Tibial artery (tissue), 4 donors: ENCODE measurements at places on chromosomes 13 and 19.
A peak's percentile ranks its signal among the peaks of the same experiment; 100 is the strongest.

GRCh38 chr13:110392510-110393240 lies 85.6 kb downstream of the COL4A2 start:
- no peak for DNase-seq

DNA sequence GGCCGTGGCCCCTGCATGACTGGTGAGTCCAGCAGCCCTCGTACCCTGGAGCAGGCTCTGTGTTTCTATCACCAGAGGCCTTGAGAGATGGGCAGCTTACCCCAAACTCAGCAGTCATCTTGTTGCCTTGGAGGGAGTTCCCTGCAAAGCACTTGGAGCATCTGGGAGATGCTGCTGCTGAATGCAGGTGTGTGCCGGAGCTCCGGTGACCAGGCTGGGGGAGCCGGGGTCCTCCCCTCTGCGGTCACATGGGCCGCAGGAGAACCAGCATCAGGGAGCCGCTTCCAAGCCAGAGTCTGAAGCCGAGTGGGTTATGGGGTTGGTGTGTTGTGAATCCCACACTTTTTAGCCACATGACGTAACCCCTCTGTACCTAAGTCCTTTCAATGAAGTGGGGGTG lies 82.8 kb downstream of the TEX29 start:
- DNase-seq: no peak

DNA sequence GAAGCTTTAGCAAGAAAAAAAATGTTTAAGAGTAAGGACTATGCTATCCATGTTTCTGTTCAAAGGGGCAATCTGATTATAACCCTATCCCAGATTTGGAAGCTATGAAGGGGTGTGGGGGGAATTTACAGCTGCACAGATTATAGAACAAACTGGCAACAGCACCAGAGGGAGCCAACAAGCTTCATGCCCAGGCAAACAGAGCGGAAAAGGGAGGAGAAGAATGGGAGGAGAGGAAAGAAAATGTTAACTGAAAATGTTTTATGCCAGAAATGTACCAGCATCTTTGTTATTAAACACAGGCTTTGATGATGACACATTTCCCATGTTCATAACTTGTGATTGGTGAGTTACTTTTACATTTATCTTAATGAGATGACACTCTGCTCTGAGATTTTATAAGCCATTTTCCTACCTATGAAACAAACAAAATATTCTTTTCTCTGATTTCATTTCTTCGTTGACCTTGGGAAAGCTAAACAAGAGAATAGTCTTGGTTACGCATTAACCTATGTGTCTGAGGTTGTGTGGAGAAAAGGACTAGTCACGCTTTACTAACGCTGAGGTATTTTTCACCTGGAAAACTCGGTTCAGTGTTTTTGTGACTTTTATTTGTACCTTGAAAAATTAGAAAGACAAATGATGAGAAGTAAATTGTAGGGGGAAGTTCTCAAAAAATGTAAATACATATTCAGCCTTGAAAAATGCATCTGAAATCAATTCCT lies 235.8 kb upstream of the MIR17HG start:
- DNase-seq: no peak

DNA sequence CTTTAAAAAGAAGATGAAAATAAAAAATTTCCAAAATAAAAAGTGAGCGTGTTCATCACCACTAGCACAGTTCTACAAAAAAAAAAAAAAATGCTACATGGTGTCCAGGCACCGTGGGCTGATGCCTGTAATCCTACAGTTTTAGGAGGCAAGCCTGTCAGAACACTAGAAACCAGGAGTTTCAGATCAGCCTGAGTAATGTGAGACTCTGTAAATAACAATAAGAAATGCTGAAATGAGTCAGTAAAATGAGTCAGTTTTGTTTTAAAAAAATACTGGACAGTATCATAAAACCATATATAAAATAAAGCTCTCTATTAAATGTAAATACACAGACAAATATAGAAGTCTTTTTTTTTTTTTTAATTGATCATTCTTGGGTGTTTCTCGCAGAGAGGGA lies 30.0 kb downstream of the ZNF91 start:
- DNase-seq: no peak

- DNase-seq: no peak
Observed at GRCh38 chr13:21625366-21625765, 21.4 kb upstream of the MICU2 start.

DNA sequence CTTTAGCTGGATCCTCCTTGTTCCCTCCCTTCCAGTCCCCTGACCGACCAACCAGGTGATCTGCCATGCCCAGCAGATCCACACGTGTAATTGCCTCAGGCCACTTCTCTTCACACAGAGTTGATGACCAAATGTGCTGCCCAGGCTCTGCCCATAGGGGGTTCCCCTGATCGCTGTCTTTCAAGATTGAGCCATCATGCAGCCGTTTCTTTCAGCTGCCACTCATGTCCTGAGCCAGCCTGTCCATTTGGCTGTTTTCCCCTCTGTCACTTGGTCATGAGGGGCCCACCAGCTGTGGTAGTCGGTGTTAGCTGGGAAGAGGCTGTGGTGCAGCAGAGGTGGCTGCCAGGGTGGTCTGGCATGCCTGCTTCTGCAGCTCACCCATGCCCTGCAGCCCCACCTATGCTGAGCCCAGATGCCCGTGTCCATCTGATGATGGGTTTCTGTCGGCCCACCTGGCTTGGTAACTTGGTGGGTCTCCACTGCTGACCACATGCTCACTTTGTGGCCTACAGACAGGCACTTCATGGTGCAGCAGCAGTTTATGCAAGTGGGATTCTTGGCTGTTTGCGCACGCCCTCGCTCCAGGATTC lies 35.6 kb upstream of the GPR183 start:
- DNase-seq: no peak

DNA sequence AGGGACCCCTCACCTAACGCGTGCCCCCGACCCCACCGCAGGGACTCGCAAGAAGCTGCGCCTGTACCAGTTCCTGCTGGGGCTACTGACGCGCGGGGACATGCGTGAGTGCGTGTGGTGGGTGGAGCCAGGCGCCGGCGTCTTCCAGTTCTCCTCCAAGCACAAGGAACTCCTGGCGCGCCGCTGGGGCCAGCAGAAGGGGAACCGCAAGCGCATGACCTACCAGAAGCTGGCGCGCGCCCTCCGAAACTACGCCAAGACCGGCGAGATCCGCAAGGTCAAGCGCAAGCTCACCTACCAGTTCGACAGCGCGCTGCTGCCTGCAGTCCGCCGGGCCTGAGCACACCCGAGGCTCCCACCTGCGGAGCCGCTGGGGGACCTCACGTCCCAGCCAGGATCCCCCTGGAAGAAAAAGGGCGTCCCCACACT lies 4.7 kb upstream of the MYBPC2 start:
- DNase-seq: peak; percentile 90

- no peak for DNase-seq
Observed at GRCh38 chr19:14317157-14317556, 64.1 kb upstream of the ADGRE5 start.

- DNase-seq: no peak
Observed at GRCh38 chr13:76976490-76976889, 15.4 kb upstream of the CLN5 start.

- no peak for DNase-seq
Observed at GRCh38 chr13:44221657-44222056, 152.0 kb upstream of the SERP2 start.

DNA sequence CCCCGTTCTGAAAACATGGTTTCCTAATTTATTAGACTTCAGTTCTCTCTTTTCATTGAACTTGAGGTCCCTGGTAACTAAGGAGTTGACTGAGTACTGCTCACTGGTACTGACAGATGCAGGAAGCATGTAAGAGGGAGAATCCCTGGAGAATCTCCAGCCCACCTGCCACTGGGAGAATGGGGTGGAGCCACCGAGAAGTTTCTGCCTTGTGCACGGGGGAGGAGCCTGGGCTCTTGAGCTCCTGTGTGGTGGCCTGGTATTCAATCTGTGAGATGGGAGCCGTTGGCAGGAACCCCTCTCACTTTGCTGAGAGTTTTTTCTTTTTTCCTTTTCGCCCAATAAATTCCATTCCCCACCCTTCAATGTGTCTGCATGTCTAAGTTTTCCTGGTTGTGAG lies 13.2 kb upstream of the AKAP11 start:
- no peak for DNase-seq

DNA sequence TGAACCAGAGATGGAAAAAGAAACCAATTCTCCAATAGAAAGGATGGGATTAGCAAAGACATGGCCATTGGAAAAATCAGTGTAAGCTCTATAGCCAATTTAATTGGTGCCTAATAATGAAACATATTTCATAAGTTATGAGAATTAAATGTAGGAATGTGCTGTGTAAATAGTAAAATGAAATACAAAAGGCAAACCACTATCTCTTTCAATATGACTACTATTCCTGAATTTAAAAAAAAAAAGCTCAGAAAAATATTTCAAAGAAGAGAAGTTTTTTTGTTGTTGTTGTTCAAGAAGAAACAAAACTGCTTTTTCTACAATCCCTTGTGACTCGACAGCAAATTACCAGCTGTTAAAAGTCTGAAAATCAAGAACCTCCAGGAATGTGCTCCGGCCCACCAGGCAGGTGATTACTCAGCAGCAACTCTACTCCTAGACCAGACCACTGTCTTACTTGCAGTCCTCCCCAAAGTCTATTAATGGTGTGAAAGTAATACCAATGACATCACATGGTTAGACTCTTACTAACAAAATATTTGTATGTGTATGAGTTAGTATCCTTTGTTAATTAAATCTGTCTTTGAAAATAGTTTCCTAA lies 362.4 kb downstream of the KCTD12 start:
- no peak for DNase-seq

DNA sequence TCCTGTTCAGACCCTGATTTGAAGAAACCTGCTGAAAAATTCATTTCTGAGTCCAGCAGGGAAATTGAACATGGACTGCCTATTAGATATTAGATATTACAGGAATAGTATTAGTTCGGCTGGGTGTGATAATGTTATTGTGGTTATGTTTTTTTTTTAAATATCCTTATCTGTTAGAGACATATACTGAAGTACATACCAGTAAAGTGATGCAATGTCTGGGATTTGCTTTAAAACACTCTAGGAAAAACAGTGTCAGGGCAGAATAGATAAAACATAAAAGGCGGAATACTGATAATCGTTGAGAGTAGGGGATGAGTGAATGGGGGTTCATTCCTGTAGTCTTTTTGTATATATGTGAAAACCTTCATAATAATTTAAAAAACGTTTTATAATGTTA lies 28.7 kb upstream of the AMER2 start:
- DNase-seq: no peak

DNA sequence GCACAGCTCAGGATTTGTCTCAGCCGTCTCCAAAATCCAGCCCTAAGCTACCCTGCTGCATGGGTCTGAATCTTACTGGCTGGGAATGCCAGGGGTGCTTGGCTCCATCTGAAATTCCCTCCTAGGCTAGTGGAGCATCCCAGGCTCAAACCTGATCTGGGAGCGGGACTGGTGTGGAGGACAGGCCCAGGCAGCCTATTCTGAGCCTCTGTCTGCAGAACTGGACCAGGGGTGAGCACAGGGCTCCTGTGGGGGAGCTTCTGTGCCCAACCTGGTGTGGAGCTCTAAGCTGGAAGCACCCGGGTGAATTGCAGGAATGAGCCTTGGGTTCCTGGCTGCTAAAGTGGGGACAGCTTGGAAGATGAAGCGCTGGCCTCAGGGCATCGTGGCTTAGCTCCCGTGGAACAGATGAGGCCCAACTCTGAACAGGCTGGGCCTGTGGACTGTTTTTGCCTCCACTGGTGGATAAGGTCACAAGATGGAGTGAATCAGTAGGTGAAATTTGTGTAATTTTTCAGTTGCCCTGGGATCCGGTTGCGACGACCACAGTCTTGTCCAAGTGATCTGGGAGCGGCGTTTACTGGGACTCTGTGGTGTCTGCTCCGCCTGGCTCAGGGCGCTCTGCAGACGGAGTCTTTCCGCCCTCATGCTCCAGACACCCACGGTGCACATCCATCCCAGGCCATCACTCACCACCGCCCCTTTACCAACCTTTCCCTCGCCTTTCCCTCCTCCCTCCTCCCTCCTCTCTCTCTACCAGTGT lies 79.5 kb downstream of the TEX29 start:
- DNase-seq: peak; percentile 15

DNA sequence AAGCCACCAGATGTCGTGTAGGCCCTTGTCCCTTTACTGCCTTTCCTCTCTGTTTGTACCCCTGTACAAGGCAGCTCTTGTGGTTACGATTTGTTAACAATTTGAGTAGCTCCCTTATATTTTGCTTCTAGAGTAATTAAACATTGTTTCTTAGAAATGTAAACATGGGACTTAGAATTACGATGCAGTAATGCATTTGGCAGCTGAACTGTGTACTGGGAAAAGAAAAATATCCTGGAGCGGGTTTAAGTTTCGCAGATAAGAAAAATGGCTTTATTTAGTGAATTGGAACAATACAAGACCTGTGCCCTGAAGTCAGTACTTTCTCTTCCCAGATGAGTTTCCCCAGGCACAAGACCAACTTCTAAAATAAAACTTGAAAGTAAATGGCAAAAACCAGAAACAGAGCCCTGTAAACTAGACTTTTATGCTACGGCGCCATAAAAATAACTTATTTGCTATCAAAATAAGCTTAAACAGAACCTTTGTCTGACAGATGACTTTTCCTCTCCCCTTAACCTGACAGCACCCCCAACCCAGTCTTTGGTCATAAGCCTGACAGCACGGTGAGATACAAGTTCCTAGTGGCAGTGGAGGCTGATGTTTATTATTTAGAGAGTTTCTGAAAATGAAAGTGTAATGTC lies 63.0 kb downstream of the LRCH1 start:
- DNase-seq: no peak

- DNase-seq: no peak
Observed at GRCh38 chr19:58400316-58400915, 5.0 kb downstream of the RNF225 start.

GRCh38 chr19:53865918-53866864 lies 1.5 kb upstream of the MYADM start:
- DNase-seq: peak; percentile 92

- no peak for DNase-seq
Observed at GRCh38 chr13:33994826-33995502, 177.0 kb downstream of the RFC3 start.

GRCh38 chr13:99063952-99064351 lies 86.1 kb upstream of the DOCK9 start:
- DNase-seq: no peak

DNA sequence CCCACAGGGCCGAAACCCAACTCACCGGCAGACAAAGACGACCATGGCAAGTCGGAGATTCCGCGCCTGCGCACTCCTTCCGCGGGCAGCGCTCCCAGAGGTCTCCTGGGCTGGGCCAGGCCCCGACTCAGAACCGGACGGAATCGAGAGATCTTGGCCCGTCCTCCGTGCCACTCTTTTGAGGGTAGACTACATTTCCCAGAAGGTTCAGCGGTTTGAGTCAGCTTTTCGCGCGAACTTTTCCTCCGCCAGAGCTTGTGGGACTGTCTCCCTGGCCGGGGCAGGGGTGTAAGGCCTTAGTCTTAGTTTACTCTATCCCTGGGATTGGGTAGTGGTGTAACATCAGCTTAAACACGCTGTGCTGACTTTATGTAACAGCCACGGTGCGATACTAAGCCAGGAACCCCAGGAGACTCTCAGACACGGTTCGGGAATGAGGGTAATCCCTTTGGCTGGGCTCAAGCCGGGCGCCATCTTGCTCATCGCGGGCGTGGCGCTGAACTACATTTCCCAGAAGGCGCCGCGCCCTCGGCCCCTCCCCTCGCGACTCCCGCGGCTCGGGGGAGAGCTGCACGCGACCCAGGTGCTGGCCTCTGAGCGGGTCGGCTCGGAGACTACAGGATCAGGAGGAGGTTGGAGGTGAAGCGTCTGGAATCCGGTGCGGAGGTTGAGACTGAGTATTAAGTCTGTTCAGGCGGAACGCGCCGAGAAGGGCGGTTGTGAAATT lies at the start of gene ZNF260:
TSS of gene ZNF260 (minus strand) at position 78 of the 727 bp plus-strand sequence. CDS start 13,033 bp downstream, outside the sequence.
- DNase-seq: peak; percentile 98
